Hippocampal formation (tissue), 2 donors: ENCODE measurements at places on chromosomes 2 and 18.

DNA sequence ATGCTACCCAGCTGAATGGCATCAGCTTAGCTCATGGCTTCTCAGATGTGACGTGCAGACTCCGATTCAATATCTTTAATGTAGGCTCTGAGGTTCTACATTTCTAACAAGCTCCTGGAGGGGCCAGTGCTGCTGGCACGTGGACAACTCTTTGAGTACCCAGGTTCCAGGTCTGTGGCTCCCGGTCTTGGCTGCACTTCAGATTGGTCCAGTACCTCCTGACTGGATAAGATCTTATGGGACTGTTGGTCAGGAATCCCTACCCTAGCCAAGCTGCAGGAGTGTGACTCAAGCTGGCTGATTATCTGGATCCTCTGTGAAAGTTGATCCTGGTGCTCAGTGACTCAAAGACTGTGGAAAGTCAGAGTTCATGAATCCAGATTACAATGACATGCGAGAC, 222.1 kb downstream of the ANKRD30B start:
- DNase-seq: no peak

DNA sequence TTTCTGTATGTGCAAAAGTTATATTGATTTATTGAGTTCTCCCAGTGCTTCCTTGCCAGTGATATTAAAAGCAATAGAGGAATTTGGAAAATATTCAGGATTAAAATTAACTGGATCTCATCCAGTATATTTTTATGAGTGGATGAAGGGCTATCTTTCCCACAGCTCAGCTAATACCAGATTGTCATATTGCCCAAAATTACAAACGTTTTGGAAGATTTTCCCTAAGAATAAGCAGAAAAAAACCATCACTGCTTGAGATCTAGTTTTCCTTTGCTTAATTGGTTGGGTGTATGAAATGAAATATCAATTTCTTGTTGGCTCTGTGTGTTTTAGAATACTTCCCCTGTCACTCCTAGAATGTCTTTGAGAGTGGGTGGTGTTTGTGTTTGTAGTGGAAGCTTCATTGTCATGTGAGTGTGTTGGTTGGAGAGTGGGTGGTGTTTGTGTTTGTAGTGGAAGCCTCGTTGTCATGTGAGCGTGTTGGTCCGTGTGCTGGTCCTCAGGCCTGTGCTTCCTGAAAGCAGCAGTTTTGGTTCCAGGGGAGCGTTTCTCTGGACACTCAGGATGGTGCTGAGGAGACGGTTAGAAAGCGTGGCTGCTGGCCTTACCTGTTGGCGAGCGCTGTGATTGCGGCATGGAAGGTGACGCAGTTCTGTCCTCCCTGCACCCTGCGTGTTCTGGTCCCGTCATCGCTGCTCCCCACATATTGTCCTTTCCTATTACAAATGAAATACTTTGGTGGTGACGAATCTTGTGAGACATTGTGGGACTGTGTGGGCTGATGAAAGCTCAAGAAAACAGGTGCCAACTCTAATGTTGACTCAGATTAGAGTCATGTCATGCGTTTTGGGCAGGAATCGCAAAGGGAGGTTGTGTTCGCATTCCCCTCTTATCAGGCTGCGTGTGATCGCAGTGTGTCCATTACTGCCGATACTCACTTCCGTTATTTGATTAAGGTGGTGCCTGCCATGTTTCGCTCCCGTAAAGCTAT, 12.4 kb downstream of the ASB1 start:
- DNase-seq: no peak

- DNase-seq: no peak
These were observed 148.7 kb downstream of the ESCO1 start for GRCh38 chr18:21451851-21452250.

GRCh38 chr18:35022426-35023001, 18.7 kb upstream of the MAPRE2 start:
- no peak for DNase-seq

DNA sequence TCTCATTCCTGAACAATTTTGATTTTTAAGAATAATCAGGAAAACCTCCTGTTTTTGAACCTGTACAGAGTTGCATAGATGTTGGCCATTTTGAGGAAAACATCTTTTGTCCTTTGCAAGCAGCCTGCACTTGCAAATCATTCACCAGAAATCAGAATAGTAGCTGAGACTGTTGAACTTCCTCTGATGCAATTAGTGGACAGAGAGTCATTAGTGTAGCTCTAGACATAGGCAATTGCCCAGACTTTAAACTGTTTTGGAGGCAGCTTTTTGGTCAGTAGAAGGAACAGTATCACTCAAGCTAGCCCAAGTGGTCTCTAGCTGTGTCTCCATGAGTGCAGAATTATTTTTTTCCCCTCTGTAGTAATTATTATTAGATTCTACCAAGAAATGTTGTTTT, 326.1 kb downstream of the PIK3C3 start:
- no peak for DNase-seq

DNA sequence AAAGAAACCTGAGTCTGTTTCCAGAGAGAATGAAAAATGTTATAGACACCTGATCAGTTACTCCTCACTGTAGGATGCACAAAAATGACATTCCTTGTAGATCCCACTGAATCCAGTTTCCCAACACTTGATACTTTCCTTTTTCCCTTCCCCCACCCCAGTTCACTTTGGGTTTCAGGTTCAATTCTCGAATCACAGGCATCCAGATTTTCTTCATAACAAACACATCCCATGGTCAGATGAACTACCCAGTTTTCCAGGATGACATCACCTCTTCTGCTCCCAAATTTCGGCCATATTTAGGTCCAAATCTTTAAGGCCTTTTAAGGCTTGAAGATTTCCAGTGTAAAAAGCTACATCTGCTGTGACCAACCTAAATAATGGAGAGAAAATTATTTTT, 51.5 kb downstream of the UGP2 start:
- DNase-seq: no peak

- DNase-seq: no peak
These were observed 110.1 kb downstream of the MCFD2 start for GRCh38 chr2:46805401-46805951.

GRCh38 chr2:193523662-193524061, 1328.9 kb upstream of the TMEFF2 start:
- no peak for DNase-seq

- no peak for DNase-seq
These were observed 135.9 kb upstream of the HNRNPA3 start for GRCh38 chr2:177076636-177077179.

GRCh38 chr18:44309185-44309584, 371.5 kb upstream of the SETBP1 start:
- no peak for DNase-seq

GRCh38 chr2:181474222-181474881, 17.2 kb downstream of the ITGA4 start:
- DNase-seq: no peak

DNA sequence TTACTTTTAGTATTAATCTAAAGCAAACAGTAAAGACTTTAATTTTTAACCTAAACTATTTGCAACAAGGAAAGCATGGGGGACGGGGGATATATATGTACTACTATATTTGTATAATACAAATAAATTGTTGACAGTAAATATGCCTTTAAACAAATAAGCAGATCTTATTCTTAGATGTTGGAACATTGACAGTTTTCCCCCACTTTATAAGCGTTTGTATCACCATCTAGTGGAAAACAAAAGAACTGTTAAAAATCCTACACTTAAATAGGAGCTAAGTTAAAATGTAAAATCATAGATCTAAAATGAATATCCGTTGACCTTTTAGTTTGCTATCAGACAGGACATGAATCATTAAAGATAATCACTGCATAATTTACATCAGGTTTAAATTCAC, 50.0 kb downstream of the RBBP8 start:
- DNase-seq: peak; percentile 37

- DNase-seq: no peak
These were observed 214.7 kb downstream of the RAD51AP2 start for GRCh38 chr2:17303521-17303920.

- no peak for DNase-seq
These were observed 20.3 kb downstream of the RALB start for GRCh38 chr2:120272763-120273481.

DNA sequence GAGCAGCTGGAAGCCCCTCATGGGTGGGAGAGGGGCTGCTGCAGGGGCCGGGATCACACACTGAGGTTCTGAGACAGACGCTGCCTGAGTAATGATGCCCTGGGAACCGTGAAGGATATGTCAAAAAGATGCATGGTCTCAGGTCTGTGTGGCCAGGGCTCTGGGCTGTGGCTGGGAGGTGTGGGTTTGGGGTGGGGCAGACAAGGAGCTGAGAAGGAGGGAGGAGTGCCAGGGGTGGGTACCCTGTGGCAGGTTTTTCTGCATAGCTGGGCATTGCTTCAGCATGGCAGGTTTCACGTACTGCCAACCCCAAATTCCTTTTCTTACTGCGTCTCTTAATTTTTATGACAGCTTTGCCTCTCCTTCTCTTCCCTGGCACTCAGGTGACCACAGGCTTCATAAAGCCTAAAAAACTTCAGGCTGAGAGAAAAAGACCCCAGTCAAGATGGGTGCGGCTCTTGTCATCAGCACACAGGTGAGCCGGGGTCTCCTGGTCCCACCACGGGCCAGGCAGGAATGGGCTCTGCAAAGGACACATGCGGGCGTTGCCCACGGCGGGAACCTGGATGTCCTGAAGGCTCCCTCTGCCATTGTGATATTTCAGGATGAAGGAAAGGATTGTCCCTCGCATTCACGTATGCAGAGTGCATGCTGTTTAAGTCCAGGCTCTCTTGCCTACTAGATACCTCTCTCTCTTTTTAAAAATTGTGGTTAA, 18.0 kb downstream of the MALL start:
- DNase-seq: no peak

- DNase-seq: no peak
These were observed 223.1 kb upstream of the PARD3B start for GRCh38 chr2:204321910-204322751.

DNA sequence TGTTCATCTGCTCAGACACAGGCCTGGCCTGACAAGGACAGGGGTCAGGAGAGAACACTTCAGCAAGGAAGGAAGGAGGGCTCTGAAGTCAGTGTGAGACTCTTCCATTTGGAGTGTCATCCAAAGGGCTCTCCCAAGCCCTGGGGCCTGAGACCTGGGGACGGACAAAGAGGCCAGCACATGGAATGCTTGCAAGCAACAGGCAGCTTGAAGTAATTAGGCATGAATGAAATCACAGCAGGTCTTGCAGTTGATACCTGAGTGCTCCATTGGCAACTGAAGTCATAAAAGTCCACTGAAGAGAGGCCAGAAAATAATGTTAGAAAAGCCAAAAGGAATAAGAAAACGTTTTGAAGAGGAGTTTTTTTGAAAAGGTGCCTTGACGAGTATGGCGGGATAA, 231.7 kb downstream of the VAPA start:
- DNase-seq: no peak

DNA sequence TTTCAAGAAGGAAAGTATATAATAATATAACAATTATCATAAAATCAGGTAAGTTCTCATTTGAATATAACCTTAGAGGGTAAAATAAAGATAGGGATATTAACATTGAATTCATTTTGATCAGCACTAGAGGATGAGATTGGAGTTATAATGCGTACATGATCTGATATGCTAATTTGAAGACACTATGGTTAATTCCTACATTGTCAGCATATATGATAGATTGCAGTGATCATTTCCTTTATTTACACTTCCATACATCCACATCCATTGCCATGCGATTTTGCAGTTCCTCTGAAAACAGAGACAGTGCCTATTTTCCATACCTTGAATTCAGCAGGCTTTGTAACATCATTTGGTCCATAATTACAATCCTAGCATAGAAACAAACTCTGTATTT, 519.2 kb downstream of the CCDC85A start:
- no peak for DNase-seq

GRCh38 chr18:23578067-23578701, 8.1 kb downstream of the NPC1 start:
- no peak for DNase-seq

DNA sequence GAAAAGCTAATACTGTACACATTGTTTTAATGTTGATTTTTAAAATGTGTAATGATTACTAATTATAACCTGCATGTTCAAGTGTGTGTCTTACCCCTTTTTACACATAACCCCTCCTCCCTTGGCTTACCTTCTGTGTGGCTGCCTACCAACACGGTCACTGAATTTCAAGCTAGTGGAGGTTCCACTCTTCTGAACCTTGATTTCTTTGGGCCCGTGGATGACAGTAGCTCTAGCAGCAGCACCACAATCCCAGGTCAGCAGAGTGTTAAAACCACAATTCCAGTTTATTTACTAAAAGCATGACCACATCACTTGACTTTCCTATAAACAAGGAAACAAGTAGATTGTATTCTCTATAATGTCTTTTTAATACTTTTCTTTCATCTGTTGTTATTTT, 56.9 kb downstream of the AFTPH start:
- DNase-seq: no peak

DNA sequence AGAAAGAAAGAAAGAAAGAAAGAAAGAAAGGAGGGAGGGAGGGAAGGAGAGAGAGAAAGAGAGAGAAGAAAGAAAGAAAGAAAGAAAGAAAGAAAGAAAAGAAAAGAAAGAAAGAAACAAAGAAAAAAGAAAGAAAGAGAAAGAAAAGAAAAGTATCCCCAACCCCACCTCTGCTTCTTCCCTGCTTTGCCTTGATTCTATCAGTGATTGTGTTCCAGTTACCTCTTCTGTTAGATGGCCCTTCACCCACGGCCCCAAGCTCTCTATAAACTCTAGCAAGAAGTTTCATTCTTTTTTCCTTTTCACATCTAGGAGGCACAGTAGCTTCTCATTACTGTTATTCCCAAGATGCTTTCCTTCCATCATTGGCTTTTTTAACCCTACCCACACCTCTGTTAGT, 1097.5 kb upstream of the ZEB2 start:
- no peak for DNase-seq

- DNase-seq: no peak
These were observed 52.3 kb downstream of the GAD1 start for GRCh38 chr2:170869036-170869435.

DNA sequence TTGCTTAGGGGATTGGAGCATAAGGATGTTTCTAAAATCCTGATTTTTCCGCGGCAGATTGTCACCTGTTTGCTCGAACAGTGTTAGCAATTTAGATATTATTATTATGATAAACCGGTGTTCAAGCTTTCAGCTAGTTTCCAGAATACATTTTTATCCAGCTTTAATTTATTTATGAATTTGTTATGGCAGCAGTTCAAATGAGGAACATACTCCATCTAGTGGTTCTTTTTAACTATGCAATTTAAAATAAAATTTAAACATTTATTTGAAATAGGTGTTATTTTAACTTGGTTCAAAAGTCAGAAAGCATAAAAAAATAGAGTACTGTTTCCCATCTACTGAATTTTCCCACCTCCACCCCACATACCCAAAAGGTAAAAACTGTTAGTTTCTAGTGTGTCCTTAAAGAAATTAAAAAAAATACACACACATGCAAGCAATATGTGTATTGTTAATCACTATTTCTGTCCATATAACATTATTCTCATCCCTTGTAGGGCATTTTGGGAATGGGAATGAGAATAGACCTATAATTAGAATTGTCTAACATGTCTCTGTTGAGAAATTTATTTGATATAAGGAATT, 23.2 kb downstream of the ACOXL start:
- no peak for DNase-seq

- DNase-seq: no peak
These were observed 141.9 kb downstream of the SLC4A3 start for GRCh38 chr2:219769090-219769910.
